ENCODE measurements at places on chromosomes 13 and 19.

- DNase-seq = peak; percentile 89
Measured at GRCh38 chr13:49690995-49691784, at the start of gene EBPL. EBPL (minus strand) TSS chr13:49691486; CDS start chr13:49691424, 62 bp downstream.

DNA sequence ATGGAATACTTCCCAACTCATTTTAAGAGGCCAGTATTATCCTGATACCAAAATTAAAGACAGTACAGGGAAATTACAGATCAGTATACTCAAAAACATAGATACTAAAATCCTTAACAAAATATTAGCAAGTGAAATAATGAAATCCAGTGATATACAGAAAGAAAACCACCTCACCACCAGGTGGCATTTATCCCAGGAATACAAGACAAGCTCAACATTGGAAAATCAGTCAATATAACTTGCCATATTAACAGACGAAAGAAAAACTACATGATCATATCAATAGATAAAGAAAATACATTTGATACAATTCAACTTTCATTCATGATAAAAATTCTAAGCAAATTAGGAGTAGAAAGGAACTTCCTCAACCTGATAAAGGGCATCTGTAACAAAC is 6.7 kb upstream of the GNA15 start:
- peak; percentile 8 for DNase-seq

DNA sequence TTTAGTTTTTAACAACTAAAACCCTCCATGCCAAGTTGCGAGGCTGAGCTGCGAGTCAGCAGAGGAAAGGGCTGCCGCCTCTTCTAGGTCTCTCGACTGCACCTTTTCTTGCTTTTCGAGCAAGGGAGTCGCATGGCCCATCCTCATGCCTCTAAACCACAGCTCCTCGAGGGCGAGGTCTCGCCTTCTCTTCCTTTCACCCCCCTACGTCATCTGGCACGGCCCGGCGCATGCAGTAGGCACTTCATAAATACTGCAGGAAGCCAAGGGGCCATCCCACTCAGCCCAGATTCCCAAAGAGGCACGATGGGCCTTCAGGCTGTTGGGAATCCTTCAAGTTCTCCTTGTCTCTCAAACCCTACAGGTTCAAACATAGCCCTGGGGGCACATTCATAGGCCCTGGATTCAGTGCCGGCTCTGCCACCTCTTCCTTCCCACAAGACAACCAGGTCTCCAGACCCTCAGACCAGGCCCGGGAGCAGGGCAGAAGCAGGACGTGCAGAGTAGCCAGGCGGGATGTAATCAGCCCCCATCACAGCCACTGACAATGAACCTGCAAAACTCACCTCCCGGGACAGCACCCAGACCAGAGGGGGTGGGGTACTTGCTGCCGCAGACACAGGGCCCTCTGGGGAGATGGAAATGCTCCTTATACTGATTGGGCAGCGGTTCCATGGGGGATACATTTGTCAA is 41.7 kb downstream of the GGACT start:
- no peak for DNase-seq

GRCh38 chr19:13207237-13207845 is 57.1 kb downstream of the IER2 start:
- no peak for DNase-seq

DNA sequence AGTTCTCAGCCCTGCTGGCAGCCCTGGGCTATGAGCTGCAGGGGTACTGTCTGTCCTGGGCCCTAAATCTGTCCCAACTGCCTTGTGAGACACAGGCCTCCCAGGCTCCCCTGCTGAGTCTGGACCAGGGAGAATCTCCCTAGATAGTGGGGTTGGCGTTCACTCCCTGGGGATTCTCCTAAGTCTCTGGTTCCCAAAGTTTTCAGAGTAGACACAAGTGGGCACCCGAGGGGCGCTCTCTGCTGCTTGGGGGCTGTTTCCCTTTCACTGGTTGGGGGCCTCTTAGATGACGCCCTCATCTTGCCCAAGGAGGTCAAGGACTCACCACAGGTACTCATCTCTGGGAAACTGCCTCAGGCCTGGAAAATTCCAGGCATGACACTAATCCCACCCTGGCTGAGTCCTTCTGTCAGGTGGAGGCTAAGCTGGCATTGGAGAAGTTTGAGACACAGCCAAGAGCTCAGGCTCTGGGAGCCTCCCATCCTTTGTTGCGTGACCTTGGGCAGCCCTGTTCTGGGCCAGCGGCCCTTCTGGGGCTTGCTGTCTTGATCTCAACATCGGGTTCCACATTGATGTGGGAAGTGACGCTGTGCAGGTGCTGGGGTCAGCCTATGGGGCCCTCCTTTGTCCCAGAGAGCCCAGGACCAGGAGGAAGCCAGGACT is 3.9 kb downstream of the RPL18A start:
- no peak for DNase-seq

DNA sequence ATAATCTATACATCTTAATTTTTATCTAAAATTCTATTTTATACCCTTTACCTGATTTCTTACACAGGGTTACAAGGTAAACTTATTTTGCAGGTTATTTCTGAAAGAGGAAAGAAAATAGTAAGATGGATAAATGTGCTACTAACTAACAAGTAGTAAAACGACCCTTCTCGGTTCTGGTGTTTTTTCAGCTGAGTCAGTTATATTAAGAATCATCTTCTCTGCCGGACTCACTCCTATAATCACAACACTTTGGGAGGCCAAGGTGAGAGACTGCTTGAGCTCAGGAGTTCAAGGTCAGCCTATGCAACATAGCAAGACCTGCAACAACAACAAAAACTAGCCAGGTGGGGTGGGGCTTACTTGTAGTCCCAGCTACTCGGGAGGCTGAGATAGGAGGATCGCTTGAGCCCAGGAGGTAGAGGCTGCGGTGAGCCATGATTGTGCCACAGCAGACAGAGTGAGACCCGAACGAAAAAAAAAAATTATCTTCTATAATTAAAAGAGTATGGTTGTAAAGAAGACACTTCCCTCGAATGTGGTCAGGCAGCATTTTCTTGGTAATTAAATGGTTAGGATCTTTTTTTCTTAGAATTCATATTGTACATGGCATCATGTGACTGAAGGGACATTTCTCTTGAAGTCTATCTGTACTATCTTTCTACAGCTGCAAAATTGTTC is 27.9 kb upstream of the RCBTB2 start:
- DNase-seq = no peak

DNA sequence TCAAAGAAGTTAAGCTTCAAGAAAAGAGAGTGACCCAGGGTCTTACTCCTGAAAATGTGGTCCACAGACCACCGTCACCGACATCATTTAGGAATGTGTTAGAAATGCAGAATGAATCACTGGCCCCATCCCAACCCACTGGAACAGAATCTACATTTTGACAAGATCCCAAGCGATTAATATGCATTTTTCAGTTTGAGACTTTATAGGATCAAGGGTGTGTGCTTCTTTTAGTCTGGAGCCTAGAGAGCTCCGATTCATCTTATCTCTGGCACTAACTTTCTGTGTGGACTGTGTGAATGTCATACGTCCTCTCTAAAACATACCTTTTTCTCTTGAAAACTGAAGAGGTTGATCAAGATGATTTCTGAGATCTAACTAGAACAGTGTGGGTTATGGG is 484.8 kb downstream of the MYO16 start:
- no peak for DNase-seq

DNA sequence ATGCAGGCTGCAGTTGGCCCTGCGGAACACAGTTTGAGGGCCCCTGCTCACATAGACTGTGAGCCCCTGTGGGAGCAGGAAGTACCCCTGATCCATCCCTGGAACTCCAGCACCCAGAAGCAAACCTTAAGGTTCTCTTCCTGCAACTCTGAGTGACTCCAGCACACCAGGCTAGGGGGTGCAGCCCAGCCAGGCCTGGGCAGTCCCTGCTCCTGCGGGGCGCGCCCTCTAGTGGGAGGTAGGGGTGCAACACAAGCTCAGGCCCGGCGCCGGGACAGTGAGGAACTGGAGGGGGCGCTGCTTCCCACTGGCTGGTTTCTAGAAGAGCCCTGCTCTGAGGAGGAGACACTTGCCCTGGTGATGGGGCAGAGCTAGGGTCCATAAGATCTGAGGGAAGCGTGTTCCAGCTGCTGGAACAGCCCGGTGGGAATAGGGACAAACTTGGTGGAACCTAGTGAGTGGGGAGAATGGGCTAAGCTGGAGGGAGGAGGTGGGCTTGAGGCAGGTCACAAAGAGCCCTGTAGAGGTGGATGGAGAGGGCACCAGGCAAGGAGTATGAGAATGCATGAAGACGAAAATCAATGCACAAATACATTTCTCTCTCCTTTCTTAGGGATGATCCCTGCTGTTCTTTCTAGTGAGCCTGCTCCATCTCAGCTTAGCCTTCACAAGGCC is 5.0 kb downstream of the ZSCAN5A start:
- peak; percentile 6 for DNase-seq

- DNase-seq = no peak
Measured at GRCh38 chr13:23344931-23345595, 88.4 kb downstream of the SACS start.

- no peak for DNase-seq
Measured at GRCh38 chr13:110168999-110169933, 137.7 kb downstream of the COL4A1 start.

Data from Caki2 (cell line).